ENCODE measurements at places on chromosomes 3 and 15.

DNA sequence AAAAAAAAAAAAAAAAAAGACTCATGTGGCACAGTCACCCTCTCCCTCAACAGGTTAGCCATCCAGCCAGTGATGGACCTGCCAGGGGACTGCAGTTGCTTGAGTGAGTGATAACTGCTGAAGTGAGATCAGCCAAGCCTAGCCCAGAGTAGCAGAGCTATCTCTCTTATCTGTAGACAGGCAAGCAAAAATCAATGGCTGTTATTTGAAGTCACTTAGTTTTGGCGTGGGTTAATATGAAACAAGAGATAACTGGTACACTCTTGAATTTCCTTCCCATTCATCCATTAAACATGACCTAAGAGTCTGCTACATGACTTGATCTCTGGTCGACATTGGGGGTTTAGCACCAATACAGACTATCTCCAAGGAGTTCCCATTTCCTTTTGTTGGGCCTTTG lies 51.2 kb upstream of the TNIK start:
- no peak for DNase-seq

DNA sequence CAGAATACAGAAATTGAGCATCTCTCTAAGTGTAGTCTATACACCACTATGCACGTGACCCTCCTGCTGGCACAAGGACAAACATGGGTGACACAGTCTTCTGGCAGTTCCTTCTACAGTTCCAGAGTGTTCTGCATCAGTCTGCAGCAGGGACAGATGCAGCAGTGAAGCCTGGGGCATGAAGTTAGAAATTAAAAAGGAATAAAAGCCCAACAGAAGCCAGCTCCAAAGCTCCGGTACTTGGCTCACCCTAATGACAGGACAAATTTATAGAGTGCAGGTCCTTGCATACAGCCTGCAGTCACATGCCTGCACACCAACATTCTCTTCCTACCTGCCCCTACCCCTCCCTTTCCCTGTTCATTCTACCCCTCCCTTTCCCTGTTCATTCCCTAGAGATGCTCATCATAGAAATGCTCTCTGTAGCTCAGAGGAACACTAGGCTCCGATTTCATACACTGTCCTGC lies 15.0 kb downstream of the UACA start:
- DNase-seq, result no peak

GRCh38 chr15:58398071-58398470 lies 33.7 kb upstream of the LIPC start:
- no peak for DNase-seq

GRCh38 chr3:88986834-88987233 lies 120.6 kb upstream of the EPHA3 start:
- no peak for DNase-seq

- DNase-seq, result no peak
Measured at GRCh38 chr3:158935846-158936245, 134.0 kb downstream of the MFSD1 start.

DNA sequence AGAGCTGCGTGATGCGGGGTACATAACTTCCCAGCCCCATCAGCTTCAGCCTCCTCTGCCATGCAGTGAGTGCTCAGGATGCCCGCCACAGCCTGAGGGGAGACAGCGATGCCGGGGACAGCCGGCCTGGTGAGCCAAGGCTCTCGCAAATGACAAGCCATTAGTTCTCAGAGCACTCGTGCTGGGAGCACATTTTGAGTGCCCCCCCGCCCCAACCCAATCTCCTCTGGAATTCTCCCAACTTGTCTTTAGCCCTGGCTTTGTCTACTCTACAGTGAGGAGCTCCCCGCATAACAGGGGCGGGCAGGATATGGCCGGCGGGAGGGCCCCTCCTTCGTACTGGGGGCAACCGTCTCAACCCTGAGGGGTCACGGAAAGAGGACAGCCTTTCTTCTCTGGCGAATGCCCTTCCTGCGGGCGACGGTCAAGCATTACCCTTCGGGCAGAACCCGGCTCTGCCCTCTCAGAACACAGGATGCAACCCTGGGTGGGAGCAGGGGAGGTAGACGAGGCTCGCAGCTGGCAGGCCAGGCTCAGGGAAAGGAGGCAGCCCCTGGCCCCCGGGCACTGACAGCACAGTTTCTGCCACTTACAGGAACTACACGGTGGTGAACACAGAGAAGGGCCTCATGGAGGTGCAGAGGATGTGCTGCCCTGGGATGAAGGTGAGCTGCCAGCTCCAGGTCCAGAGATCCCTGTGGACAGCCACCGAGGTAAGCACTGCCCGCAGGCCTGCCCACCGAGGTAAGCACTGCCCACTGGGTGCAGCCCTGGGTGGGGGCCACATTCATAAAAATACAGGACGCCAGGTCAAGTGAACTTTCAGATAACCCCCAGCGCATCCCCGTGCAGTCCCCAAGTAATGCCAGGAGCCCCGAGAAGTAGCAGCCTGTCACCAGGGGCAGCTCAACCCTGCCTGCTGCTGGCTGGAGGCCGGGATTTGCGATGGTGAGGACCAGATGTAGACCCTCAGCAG lies 141.7 kb downstream of the LRRK1 start:
- DNase-seq, result no peak

GRCh38 chr15:92074646-92075045 lies 221.1 kb downstream of the SLCO3A1 start:
- DNase-seq, result no peak

DNA sequence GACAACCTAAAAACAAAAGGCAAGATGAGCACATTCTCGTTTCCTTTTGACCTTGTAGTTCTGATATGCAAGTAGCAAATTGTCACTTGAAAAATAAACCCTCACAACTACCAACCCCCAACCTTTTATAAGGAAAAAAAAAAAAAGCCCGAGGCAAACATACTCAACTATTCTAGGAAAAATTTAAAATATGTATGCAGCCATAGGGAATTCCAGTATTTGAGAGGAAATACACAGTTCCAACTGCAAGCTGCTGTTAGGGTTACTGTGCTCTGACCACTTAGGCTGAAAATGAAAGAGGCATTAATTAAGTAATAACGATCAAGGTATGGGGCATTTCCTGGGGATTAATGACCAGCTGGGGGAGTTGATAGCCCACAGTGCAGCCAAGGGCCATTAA lies 281.9 kb upstream of the DPH6 start:
- no peak for DNase-seq

- no peak for DNase-seq
Measured at GRCh38 chr15:29024662-29025061, 138.9 kb downstream of the APBA2 start.

- DNase-seq, result no peak
Measured at GRCh38 chr3:80855482-80855881, 906.0 kb downstream of the GBE1 start.

DNA sequence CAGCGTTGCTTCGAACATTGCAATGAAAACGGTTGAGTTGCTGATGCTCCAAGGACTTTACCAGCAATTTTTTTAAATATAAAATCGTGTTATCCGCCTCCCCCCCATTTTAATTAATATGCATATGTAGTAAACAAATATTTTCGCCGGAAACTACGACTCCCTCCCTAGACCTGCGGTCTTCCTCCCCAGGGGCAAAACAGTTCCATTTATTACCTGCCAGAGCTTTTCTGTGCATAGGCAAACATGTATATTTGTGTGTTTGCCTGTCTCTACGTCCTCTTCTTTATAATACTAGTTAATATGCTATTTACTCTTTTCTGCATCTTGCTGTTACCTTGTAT lies 593 bp upstream of the RSL24D1 start:
- no peak for DNase-seq

DNA sequence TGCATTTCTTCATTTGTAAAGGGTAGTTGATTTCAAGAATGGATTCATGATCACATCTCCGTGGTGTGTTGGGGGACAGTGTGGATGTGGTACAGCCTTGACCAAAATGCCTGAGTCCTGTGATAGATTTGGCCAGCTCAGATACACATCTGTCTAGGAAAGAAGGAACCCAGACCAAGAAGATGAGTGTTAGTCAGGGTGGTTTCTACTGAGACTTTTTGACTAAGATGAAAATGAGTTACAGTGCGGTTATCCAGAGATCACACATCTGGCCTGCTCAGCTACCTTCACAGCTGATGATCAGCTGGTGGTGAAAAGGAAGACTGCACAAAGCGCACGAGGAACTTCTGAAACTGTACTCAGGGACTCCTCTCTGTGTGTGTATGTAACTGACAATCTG lies 68.0 kb downstream of the FNDC3B start:
- DNase-seq, result peak; percentile 51

Data from stimulated activated CD4-positive, alpha-beta T cell treated with anti-CD3 and anti-CD28 coated beads, Interleukin-15, amount 100 ng/mL, for 48 hours (primary cell).